CD8-positive, alpha-beta memory T cell (primary cell): ENCODE measurements at places on chromosomes 16 and 17.

- DNase-seq: no peak
Measured at GRCh38 chr16:88444826-88445582, 8.1 kb upstream of the ZFPM1 start.

DNA sequence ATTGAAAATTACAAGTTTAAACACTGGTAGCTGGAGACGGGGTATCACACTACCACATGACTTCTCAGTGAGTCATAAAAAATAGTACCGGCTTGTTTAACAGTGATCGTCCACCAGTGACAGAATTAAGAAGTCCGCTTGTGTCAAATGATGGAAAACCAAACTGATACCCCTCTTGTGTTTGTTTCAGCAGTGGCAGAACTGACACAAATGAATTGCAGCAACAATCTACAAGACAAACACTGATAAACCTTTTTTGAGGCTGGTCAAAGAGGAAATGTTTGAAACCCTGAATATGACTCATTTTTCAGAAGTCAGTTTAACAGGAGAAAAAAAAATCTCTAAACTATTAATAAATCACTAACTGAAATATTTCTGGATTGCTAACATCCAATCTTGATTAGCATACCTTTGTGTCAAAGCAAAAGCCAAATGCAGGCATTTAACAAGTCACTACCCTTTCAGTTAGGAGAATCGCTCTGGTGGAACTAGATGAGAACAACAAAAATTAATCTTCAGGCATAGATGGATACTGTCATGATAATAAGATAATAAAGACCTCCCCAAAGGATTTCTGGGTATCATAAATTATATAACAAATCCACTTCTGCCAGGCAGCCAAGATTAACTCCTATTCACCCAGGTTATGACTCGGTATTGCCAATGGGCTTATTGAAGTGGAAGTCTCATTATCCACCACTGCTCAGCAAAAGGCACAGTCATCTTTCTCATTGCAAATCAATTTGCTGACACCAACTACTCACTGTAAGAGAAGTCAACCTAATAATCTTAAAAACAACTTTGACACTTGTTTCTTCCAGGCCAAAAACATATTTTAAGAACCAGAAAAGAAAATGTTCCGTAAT lies 20.8 kb downstream of the DCUN1D3 start:
- no peak for DNase-seq

DNA sequence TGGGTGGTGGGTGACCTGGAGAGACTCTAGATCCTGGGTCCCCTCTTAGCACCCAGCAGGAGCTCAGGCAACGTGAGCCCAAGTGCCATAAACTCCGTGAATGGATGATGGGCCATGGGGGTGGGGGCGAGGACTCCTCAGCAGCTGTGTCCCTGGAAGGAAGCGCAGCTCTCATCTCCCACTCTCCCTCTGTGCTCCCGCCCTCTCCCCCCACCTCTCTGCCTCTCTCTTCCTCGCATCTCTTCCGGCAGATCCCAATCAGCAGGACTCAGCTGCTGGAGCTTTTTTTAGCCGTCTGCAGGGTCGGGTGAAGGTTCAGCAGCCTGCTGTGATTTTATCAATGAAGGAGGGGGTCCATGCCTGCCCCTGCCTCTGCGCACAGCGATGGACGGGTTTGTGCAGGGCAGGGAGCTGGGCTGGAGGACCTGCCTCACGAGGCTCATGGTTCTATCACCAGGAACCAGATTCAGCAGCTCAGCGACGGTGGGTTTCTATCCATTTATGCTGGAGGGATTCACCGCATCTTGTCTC lies 8.3 kb downstream of the CCR7 start:
- DNase-seq: no peak

DNA sequence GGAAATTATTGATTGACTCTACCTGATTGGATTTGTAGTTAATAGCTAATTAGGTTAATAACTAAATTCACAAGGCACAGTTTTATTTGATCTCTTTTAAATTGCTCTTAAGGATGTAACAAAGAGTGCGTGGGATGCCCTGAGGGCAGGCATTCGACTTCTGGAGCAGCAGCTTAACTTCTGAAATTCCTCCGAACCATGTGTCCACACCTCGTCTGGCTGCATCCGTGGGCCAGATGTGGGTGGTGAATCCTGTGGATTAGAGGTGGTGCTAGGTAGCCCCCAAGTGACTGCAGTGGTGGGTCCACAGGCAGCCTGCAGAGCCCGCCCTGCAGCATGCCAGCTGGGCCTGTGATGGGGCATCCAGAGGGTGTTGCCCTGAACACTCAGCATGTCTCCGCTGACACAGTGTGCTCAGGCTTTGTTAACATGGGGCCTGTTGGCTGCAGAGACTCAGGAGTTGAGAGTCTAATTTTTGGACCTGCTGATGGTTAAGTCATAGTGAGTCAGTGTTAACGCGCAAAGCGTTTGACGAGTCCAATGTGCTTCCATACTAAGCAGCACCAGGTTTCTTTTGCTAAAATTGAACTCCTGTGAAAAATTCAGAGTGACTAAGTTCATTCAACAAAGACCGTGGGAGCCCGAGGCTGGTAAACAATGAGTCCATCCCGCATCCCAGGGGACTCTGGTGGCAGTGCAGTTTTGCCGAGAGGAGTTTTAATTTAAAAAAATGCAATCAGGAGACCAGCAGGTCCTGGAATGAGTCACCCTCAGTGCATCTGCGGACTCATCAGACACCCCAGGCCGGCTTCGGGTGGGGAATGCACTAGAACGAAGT lies 3.8 kb upstream of the NPB start:
- no peak for DNase-seq

DNA sequence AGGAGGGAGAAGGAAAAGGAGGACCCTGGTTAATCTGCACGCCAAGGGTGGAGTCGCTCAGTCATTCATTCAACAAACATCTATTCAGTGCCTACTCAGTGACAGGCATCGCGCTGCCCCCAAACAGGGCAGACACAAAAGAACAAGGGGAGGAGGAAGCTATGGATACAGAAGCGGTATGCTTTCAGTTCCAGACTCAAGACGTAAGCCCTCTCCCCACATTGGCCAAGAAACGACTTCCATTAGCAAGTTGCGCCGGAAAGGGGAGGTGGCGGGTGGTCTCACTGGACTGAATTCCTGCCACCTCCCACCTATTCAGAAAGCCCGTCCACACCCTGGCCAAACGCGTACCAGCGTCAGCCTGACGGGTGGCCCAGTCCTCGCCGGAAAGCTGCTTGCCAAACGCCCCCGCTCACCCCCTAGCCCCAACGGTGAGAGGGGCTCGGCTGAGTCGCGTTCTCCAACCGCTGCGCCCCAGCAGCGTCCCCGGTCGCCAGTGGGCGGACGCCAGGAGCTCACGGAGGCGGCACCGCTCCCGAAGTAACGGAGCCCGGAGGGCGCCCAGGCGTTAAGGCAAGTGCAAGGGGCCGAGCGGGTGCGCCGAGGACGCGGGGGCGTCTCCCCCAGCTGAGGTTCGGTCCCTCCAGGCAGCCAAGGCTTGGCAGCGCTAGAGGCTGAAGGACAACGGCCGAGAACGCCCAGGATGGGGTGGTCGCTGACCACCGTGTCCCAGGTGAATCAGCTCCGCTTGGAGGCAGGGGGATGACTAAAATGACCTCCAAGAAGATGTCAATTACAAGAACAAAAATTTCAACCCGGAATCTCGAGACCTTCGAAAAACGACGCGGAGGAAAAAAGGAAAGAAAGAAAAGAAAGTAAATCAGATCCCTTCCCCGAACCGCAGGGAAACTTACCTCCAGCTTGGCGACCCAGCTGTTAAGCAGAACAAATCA lies 470.7 kb downstream of the SOX9 start:
- DNase-seq: no peak

- DNase-seq: no peak
Measured at GRCh38 chr17:60471451-60471850, 49.2 kb downstream of the CHCT1 start.

GRCh38 chr17:28369684-28370034 lies 448 bp downstream of the VTN start:
- DNase-seq: no peak

GRCh38 chr16:88588754-88589153 lies 18.6 kb downstream of the ZC3H18 start:
- no peak for DNase-seq

DNA sequence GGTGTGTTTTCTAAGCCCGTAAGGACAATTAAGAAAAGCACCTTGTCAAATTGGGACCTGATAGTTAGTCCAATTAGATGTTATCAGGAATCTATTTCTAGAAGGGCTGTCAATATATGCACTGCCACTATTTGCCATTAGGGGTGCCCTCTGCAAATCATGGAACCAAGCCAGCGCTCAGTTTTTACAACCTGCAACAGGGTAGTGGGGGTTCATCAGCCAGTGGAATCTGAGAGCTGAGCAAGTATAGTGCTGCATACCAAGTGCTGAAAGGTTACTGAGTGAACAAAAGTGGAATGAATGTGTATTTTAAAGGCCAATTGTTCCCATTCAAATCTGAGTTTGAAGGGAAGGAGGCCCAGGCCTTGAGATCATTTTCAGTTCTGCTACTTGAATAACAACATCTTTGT lies 10.4 kb downstream of the PRR11 start:
- DNase-seq: peak; percentile 11

GRCh38 chr16:21645261-21645721 lies 7.1 kb downstream of the IGSF6 start:
- no peak for DNase-seq

DNA sequence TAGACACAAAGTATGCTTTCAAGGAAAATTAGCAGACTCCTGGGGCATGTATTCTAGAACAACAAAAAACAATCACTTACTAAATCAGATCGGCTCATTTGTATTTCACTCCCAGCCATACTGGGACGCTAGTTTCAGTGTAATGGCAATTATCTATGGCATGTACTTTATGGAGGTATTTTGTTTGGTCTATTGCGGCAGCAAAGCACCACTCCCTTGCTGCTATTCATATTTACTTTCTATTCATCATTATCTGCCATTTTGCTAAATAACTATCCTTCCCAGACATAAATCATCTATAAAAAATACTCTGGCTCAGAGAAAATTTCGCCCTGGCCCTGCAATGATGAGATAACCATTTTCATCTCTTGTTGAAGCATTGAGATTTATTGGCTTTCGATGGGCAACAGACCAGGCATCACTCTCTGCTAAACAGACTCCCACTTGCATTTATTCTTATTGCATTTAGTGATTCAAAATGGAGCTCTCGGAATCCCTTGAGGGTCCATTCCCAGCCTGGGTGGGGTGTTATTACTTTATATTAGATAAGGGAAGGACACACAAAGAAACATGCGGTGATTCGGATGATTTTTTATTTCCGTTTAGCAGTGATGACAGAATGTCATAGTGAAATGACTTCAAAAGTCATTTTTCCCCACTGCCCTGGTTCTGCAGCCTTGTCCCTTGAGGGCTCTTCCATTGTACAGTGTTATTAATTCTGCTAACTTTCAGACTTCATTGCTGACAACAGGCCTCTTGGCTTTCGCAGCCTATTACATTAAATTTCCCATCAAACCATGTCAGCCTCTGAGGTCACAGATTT lies 225.8 kb downstream of the IRX3 start:
- no peak for DNase-seq

- DNase-seq: no peak
Measured at GRCh38 chr17:3479988-3480387, 4.2 kb downstream of the ASPA start.

DNA sequence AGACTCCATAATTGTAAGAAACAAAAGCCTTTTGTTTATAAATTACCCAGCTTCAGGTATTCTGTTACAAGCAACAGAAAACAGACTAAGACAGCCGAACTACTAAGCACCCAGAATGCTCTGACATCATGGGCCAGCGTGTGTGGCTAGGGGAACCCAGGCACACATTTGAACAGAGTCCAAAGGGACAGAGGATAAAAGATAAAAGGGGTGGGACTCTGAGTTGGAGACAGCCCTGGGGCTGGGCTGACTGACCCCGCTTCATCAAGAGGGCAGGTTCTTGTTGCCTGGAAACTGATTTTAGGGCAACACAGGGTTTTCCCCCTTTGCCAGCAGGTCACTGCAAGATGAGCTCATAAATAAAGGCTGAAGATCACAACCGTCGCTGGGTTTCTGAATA lies 30.5 kb upstream of the ZNF287 start:
- no peak for DNase-seq

- no peak for DNase-seq
Measured at GRCh38 chr16:67661101-67661761, 471 bp downstream of the PARD6A start.

DNA sequence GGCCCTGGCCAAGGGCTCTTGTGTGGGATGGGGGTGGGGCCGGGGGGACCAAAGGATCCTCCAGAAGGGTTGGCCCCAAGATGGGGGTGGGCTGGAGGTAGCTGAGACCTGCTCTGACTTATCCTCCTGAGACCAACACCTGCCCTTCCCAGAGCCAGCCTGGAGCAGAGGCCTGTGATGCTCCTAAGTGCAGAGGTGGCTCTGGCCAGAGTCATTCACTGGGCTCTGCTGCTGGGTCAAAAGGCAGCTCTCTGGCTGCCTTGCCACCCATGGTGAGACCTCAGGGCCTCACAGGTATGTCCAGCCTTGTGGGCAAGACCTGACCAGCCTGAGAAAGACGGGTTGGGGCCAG lies 393 bp downstream of the SERPINF2 start:
- no peak for DNase-seq

GRCh38 chr16:69701452-69701851 lies 24.9 kb downstream of the NQO1 start:
- no peak for DNase-seq

DNA sequence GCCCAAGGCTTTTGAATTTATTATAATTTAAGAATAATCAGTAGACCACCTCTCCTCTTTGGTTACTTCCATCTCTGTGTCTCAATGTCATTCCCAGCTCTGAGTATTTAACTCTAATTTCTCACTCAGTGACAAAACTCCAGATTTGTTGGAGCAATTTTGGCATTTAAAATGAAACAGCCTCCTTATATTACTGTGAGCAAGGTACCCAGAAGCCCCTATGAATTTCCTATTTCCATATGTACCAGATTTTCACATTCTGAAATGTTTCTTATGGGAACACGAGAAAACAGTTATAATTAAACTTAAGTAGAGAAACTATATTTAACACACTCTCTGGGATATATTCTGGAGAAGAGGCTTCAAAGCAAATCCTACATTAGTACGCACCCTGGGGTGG lies 285.4 kb upstream of the CDH8 start:
- DNase-seq: no peak

DNA sequence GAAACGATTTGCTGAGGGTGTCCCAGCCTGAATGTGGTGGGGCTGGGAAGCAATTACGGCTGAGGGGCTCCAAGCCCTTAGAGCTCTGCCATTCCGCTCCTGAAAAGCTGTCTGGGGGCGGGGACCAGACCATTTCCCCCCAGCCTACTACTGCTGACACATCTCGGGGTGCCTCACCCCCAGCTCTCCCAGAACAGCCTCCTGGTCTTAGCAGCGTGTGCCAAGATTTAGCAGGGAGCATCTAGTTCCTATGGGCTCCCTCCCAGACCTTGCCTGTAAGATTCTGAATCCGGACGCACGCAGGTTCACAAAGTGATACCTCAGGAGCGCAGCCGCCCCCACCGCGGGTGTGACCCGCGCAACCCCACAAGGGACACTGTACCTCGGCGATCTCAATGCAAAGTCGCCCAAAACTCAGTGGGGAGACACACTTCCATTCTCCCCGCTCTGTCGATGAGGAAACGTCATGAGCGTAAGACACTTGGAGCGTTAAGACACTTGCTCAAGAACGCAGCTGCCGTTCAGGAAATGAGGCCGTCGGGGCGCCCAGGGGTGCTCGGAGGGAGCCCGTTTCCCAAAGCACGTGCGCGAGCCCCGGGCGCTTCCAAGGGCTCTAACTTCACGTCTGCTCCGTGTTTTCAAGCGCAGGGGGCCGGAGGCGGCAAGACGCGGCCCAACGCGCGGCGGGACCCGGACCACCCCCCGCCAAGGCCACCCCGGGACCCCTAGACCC lies 629 bp downstream of the GEMIN4 start:
- DNase-seq: peak; percentile 33
